NCI-H226 (cell line): ENCODE measurements at places on chromosomes 6 and 20.

DNA sequence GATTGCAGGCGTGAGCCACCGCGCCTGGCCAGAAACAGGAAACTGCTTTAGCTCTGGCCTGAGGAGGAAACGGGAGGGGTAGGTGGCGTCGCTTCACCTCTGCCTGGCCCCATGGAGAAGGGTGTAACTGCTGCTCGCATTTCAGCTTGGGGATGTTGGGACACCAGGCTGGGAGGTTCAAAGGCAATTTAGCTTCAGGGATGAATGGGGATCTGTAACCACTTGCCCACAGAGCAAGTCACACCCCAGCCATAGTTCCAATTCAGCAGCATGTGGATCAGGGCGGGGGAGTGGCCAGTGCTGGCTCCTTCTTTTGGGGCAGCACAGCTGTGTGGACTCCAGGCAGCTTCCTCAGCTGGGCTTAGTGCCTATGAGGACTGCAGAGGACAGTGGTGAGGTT lies 34.8 kb upstream of the NUP153 start:
- no peak for DNase-seq

DNA sequence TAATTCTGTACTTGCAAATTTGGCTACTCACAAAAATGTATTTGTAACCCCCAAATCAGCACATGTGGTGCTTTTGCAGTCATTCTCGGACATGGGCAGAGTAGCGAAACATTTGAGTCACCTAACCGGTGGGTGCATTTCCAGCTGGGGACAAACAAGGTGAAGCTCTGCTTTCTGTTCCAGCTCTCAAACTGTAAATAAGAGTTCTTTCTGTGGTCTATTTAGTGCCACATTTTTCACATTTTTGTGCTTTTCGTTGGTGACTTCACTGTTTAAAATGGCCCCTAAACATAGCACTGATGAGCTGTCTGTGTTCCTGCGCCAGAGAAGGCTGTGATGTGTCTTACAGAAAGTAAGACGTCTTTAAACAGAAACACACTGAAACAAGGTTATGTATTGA lies 244.5 kb downstream of the CDC5L start:
- DNase-seq = no peak

DNA sequence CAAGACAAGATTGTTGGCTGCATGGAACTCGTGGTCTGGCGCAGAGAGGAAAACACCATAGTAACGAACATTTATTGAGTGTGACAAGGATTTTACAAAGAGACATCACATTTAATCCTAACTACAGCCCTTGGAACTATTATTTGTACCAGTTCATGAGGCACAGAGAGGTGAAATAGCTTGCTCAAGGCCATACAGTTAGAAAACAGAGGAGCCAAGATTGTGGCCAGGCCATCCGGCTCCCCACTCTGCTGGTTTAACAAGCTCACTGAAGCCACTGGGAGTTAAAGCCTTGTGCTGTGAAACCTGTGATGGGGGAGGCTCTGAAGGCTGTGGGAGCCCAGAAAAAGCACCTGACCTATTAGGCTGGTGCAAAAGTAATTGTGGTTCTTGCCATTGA lies 74.9 kb upstream of the ZNFX1 start:
- no peak for DNase-seq

GRCh38 chr6:12369781-12370262 lies 79.7 kb downstream of the EDN1 start:
- DNase-seq = no peak
